ENCODE measurements at places on chromosomes 11 and 22.

GRCh38 chr22:38132794-38133193 is 22.3 kb upstream of the BAIAP2L2 start:
- no peak for DNase-seq

GRCh38 chr11:45085646-45086501 is 60.6 kb upstream of the PRDM11 start:
- no peak for DNase-seq

DNA sequence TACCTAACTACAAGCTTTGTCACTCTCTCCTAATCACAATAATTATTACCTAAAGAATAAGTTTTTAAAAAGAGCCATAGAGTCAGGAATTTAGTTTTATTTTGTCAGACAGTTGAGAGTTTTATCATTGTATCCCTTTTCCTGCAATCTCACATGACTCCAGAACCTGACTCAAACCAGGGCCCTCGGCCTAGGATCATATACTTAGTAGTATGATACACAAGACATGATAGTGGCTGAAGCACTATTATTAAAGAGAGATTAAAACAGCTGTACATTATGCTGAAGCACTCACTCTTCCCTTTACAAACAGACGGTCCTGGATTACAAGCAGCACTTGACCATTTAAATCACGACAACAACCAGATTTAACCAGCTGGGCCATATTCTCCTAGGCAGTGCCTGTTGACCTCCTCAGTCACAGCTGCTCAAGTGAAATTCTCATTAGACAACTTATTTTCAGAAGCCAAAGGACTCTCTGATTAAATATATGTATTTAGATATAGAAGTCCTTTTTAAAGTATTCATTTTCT is 44.0 kb downstream of the SOX6 start:
- no peak for DNase-seq

GRCh38 chr22:22824340-22825212 is 63.0 kb upstream of the IGLL5 start:
- DNase-seq = no peak

DNA sequence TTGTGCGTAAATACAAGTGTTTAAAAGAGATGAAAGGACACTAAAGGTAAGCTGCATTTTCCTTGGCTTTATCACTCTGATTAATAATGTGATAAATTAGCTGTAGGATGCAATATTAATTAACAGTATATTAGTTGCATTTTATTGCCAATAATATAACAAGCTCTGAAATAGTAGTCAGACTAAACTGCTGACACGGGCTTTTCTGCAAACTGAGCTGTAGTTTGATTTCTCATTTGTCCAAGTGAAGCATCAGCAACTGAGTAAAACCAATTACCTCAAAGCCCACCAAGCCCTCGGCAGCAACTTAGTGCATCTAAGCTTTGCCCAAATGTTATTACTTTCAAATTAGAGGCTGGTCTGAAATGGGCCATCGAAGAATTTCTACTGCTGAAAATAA is 33.5 kb downstream of the ARL14EP start:
- DNase-seq = no peak

DNA sequence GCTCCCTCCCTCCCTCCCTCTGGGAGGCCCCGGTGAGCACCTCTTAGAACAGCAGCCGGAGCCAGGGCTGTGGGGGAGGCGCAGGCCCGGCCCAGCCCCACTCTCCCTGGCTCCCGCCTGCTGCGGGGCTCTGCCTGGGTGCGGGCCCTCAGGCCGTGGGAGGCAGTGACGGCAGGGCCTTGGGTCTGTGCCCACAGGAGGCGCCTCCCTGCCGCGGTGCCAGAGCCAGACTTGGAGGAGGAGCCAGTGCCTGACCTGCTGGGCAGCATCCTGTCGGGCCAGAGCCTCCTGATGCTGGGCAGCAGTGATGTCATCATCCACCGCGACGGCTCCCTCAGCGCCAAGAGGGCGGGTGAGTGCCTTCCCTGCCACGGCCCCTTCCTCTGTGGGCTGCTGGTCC is 9.5 kb downstream of the IRF7 start:
- no peak for DNase-seq

DNA sequence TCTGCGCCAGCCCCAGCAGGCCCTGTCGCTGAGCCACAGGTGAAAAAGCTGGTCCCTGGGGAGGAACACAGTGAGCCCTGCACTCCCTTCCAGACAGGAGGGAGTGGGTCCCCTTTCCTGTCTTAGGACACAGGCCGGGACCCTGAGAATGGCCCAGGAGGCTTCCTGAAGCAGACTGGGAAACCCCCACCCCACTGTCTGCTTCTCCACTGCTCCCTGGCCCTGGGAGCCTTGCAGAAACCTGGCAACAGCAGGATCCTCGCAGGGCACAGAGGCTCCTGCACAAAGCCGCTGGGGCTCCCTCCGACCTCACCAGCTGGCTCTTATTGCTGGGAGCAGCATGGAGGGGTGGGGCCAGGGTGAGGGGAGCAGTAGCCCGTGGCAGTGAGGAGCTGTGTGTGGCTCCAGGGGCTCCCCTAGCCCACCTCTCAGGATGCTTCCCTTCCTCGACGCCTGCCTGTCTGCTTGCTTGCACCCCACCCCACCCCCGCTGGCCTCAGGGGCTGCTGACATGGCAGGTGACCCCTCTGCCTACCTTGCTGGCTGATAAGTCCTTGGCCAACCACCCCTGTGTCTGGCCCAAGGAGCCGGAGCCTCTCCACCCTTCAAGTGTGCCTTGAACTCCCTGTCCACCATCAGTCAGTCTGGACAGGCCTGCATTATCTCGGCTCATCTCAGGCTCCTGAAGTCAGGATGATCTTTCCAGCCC is 72.1 kb upstream of the KCNQ1OT1 start:
- DNase-seq = no peak

GRCh38 chr11:13174090-13174489 is 103.5 kb upstream of the BMAL1 start:
- DNase-seq = no peak

- DNase-seq = peak; percentile 28
These were observed 22.0 kb downstream of the ST14 start for GRCh38 chr11:130181295-130182272.

All from HTR-8/SVneo (cell line).